ENCODE measurements at places on chromosomes 6 and 20. TPM values are rescaled to one million over a fixed set of nuclear protein-coding genes. Genes with fewer than 3 reads are reported as not detected.

Gene CAGE1
- not detected for polyA plus RNA-seq

Gene EPHA7
- 0.15 TPM for polyA plus RNA-seq

Gene RNF144B
- 1.7 TPM for polyA plus RNA-seq

Gene GPX5
- not detected for polyA plus RNA-seq

Gene CCN5
- polyA plus RNA-seq: 6.4 TPM

Gene EYA2
- 1.7 TPM for polyA plus RNA-seq

Gene DAAM2
- polyA plus RNA-seq: 10.5 TPM

Gene PRPH2
- polyA plus RNA-seq: 0.75 TPM

Gene TAGAP
- 0.42 TPM for polyA plus RNA-seq

Gene TULP1
- not detected for polyA plus RNA-seq

Gene CFAP61
- 0.38 TPM for polyA plus RNA-seq

Gene GSTA2
- 26.0 TPM for polyA plus RNA-seq

Gene C20orf204
- 2.4 TPM for polyA plus RNA-seq

Gene ROMO1
- polyA plus RNA-seq: 275 TPM

Gene PTCRA
- polyA plus RNA-seq: not detected

Gene FAM209A
- polyA plus RNA-seq: 0.46 TPM

Gene GJA10
- not detected for polyA plus RNA-seq

Gene KCNK17
- polyA plus RNA-seq: 3.7 TPM

Gene NTSR1
- polyA plus RNA-seq: 0.02 TPM

Gene AIG1
- 28.9 TPM for polyA plus RNA-seq

Gene LIME1
- 46.6 TPM for polyA plus RNA-seq

Gene ZBTB46
- 2.8 TPM for polyA plus RNA-seq

Gene TFAP2D
- polyA plus RNA-seq: not detected

Gene SAMD10
- polyA plus RNA-seq: 7.3 TPM

Gene MYT1
- 5.1 TPM for polyA plus RNA-seq

Gene OPRM1
- 0.05 TPM for polyA plus RNA-seq

Gene ECT2L
- polyA plus RNA-seq: 0.05 TPM

Gene KCNK5
- polyA plus RNA-seq: 20.5 TPM

Gene TMEM74B
- polyA plus RNA-seq: 4.4 TPM

Gene GATA5
- polyA plus RNA-seq: 0.15 TPM

Gene CCDC170
- 0.56 TPM for polyA plus RNA-seq

Gene LTB
- polyA plus RNA-seq: 1.4 TPM

Gene IPCEF1
- 0.53 TPM for polyA plus RNA-seq

Gene ASIP
- not detected for polyA plus RNA-seq

Gene SNPH
- 4.3 TPM for polyA plus RNA-seq

Gene TREML1
- polyA plus RNA-seq: 0.19 TPM

Gene SLPI
- 27.3 TPM for polyA plus RNA-seq

Gene SIM1
- 1.5 TPM for polyA plus RNA-seq

Gene KIF6
- polyA plus RNA-seq: 1.0 TPM

Gene ZSWIM3
- polyA plus RNA-seq: 1.4 TPM

Gene SPEF1
- 1.7 TPM for polyA plus RNA-seq

Gene CLIC5
- 0.53 TPM for polyA plus RNA-seq

Gene KHDC1L
- 0.28 TPM for polyA plus RNA-seq

Gene HLA-DQB2
- not detected for polyA plus RNA-seq

Gene RSPH4A
- 0.76 TPM for polyA plus RNA-seq
